ENCODE measurements at places on chromosomes 4 and X.

DNA sequence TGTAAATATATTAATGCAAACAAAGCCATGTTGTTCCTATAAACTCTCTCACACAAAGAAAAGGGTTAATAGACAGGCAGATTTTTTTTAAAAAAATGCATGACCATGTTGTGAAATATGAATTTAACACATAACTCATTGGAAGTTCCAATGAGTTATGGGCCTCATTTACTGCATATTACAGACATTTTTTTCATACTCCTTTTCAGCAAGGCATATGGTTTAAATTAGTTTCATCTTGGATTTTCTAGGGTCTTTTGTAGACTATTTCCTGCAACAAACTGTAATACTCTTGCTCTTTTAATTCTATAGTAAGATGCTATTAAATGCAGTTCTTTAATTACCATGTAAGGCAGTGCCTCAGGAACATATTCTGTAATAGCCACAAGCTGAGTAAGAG is 323.1 kb downstream of the GBA3 start:
- DNase-seq, result no peak

DNA sequence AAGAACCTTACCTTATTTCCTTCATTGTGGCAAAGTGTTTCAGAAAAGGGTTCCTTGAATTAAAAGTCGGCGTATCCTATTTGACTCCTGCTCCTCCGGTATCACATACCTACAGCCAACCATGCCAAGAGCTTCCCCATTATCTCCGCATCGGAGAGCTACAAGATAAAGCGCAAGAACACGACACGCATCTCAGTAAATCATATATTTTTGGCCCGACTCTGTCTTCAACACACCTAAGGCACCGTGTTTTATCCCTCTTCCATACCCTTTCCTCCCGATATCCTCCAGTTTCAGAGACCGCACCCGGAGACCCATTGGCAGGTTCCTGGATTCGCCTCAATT is 497 bp upstream of the THAP9 start:
- DNase-seq, result no peak

- no peak for DNase-seq
These were observed 406.4 kb downstream of the FAM47A start for GRCh38 chrX:33725535-33726210.

DNA sequence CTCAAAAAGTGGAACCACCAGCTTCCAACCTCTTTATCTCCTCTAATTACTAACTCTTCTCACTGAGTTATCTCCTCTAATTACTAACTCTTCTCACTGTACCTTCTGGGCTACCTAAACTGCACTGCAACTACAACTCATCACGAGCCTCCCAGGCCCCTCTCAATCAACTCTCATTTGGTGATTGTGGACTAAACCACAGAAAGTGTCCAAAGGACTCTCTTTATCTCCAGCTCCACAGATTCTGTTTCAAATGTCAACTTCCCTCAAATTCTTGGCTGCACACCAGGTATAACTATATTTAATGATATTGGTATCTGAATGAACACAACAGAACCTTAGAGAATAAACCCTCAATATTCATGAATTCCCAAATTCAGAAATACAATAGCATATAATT is 182.9 kb downstream of the MAML3 start:
- no peak for DNase-seq

- no peak for DNase-seq
These were observed 100.4 kb downstream of the MAMLD1 start for GRCh38 chrX:150463566-150463965.

GRCh38 chrX:115324194-115324593 is 34.7 kb downstream of the LUZP4 start:
- no peak for DNase-seq

GRCh38 chrX:79325263-79325958 is 41.7 kb downstream of the ITM2A start:
- no peak for DNase-seq

DNA sequence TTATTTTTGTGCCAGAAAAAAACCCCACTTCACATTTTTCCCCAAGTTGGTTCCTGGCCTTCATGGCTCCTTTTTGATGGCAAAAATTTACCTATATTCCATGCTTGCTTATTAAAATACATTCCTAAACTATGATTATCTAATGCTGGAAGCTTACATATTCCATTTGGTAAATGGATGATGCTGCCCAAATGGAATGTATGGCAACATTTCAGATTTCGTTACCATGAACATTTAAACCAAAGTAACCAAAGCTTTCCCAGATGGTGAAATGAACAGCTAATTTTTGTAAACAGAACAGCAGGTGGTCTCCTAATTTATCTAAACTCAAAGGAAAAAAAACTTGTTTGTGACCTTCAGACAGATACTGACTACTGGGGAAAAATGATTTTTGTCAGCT is 110.8 kb upstream of the TEX13A start:
- no peak for DNase-seq

GRCh38 chr4:62640296-62640695 is 1440.2 kb downstream of the ADGRL3 start:
- no peak for DNase-seq

- DNase-seq, result no peak
These were observed 86.4 kb downstream of the SHISA3 start for GRCh38 chr4:42483426-42484379.

DNA sequence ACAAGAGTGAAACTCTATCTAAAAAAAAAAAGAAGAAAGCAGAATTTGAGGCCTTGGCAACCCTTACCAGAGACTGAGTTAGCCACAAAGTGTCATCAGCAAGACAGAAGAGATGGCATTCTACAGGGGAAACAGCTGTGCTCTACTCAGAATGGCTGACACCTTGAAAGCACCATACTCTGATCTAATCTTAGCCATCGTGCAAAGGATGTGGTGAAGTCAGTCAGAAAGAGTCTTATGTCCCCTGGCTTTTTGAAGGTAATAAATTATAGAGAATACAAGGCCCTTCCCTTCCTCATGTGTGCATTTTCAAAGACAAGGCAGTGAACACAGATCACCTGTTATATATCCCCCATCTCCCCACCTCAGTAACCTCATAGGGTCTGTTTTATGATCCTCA is 13.2 kb downstream of the CLNK start:
- no peak for DNase-seq

GRCh38 chr4:151874328-151874727 is 113.5 kb upstream of the GATB start:
- DNase-seq, result no peak

DNA sequence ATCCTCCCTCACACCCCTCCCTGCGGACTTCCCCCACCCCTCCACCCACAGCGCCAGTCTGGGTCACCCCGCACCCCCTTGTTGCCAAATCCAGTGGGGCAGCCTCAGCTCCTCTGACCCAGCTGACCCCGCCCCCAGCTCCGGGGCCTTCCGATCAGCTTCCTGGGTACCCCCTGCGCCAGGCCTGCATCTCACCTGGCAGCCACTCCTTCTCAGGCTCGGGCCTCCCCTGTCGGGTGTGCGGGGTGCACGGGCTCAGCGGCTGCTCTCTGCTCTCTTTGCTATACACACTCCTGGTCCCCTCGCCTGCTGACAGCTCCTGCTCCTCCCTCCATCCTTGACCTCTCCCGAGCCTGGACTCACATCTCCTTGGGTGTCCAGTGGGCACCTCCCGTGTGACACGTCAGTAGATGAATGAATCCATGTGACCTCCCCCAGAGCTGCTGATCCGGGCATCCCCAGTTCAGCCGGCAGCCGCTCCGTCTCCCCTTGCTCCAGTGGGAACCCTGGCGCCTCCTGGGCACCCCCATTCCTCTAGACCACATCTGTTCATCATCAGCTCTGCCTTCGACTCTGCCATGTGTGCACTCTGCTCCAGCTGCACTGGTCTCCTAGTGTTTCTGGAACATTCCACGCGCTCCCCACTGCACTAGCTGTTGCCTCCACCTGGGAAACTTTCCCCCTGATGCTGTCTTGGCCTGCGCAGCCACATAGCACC is 9.9 kb downstream of the CFAP99 start:
- no peak for DNase-seq

DNA sequence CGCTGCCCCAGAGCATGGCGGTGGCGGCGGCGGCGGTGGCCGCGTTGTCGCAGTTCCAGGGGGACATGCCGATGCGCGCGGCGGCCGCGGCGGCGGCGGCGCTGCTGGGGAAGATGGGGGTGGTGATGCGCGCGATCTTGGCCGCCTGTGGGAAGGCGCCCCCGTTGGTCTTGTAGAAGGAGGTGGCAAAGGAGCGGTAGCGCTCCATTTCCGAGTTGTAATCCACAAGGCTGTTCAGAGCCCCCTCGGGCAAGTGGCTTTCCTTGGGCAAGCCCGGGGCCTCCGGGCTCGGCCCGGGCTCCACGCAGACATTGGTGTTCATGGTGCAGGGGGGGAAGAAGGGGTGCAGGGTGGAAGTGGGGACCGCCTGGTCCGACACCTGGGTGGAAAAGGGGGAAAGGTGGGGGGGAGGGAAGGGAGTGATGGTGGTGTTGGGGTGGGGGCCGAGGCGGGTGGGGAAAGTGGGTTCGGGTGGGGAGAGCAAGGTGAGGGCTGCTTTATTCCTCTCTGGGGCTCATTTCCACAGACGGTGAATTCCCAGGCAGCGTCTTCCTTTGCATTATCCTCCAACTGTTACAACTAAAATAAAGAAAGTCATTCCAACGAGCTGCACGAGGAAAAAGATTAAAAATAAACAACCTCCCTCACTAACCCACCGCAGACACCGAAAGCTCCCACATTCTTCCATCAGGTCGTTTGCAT is 3.1 kb downstream of the CXXC4 start:
- no peak for DNase-seq

- no peak for DNase-seq
These were observed 187.7 kb upstream of the MAGEB2 start for GRCh38 chrX:30027636-30028035.

GRCh38 chrX:131881194-131881593 is 141.9 kb upstream of the STK26 start:
- no peak for DNase-seq

- no peak for DNase-seq
These were observed 12.4 kb downstream of the TMSB4X start for GRCh38 chrX:12987340-12987739.

DNA sequence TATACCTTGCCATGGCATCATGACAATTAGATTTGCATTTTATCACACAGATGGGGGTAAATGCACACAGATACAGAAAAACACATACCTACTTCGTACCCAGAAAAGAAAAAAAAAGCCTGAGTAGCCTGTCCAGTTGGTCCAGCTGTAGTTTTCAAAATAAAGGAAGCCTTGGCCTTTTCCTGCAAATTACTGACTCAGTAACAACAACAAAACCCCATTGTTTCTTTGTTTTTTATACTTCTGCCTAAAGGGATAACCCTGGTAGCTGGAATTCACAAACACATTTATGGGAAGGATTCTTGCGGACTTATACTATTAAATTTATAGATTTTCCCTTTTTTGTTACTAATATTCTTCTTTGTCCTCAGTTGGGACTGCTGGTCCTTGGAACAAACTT is 156.4 kb upstream of the PCDH10 start:
- no peak for DNase-seq

DNA sequence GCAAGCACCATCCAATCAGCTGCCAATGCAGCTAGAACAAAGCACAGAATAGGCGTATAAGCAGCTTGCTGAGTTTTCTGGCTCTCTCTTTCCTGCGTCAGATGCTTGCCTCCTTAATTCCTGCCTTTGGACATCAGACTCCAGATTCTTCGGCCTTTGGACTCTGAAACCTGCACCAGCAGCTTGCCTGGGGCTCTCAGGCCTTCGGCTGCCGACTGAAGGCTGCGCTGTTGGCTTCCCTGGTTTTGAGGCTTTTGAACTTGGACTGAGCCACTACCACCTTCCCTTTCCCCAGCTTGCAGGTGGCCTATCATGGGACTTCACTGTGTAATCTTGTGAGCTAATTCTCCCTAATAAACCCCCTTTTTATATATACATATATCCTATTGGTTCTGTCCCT is 6.1 kb downstream of the TMEM192 start:
- DNase-seq, result no peak

- no peak for DNase-seq
These were observed 1.2 kb upstream of the TAPT1 start for GRCh38 chr4:16227462-16227868.

- DNase-seq, result no peak
These were observed 215.5 kb downstream of the PDGFC start for GRCh38 chr4:156756118-156756517.

DNA sequence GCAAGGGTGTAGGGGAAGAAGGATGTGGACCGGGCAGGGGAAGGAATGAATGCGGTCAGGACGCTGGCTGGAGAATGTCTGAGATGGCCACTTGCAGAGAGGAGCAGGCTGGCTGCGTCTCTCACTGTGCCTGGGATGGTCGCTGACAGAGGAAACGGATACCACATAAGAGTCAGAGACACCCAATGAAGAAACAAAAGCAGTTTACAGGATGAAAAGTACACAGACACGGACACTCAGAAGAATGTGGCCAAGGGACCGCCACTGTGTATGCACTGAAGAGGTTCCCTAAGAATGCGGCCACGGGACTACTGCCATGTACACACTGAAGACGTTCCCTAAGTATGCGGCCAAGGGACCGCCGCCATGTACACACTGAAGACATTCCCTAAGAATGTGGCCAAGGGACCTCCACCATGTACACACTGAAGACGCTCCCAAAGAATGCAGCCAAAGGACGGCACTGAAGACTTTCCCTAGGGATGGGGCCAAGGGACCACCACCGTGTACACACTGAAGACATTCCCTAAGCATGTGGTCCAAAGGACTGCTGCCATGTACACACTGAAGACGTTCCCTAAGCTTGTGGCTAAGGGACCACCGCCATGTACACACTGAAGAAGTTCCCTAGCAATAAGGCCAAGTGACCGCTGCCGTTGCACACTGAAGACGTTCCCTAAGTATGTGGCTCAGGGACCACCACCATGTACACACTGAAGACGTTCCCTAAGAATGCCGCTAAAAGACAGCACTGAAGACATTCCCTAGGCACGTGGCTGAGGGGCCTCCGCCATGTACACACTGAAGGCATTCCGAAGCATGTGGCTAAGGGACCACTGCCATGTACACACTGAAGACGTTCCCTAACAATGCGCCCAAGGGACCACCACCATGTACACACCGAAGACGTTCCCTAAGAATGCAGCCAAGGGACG is 32.2 kb downstream of the DHRSX start:
- DNase-seq, result no peak

DNA sequence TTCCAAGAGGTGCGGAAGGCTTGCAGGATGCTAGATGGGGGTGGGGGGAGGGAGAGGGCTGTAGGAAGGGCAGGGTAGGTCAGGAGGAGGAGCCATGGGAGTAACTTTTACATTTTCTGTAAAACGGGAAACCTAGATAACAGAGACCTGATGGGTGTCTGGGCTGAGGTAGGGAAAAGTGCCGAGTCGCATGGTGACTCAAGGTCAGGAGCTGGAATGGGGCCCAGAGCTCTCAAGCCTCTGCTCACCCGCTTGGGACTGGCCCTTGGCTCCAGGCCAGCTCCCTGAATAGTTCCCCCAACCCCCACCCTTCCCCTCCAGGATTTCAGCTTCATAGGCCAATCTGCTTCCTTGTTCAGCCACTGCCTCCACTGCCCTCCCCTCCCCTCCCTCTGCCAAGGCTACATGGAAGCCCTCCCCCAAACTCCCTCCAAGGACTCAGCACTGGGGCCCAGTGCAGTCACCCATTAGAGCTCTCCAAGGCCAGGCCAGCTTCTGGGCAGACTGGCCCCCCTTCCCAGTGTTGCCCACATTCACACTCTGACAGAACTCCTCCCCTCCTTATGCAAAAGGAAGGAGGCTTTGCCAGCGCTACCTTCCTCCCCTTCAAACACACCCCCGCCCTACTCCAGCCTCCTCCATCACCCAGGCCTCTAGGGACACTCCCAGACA is 43.6 kb downstream of the TSC22D3 start:
- DNase-seq, result no peak
